ENCODE measurements at places on chromosomes 16 and 17. TPM values are rescaled to one million over a fixed set of nuclear protein-coding genes. Genes with fewer than 3 reads are reported as not detected.

- peaks cover 21% of the 10 kb centered on the region for H3K36me3 ChIP-seq
- H3K27me3 ChIP-seq, result no peaks in the 10 kb centered on the region
- peak overlapping the region; percentile 76 for H3K27ac ChIP-seq
- H3K4me1 ChIP-seq, result peaks cover 14% of the 10 kb centered on the region
- no peak overlapping the region for H3K4me3 ChIP-seq
- DNase-seq, result no peak
Measured at GRCh38 chr16:16075488-16076422, 126.3 kb downstream of the ABCC1 start.

- no peak for DNase-seq
- H3K4me1 ChIP-seq, result peaks cover 21% of the 10 kb centered on the region
- no peaks in the 10 kb centered on the region for H3K27me3 ChIP-seq
- H3K36me3 ChIP-seq, result no peaks in the 10 kb centered on the region
Measured at GRCh38 chr16:68360956-68361355, 50.1 kb downstream of the PRMT7 start.

GRCh38 chr16:27999687-28000086 lies 63.8 kb downstream of the GSG1L start:
- H3K36me3 ChIP-seq, result peaks cover 4% of the 10 kb centered on the region
- no peak for DNase-seq
- H3K27ac ChIP-seq, result no peak overlapping the region
- H3K27me3 ChIP-seq, result peaks cover 24% of the 10 kb centered on the region
- H3K4me3 ChIP-seq, result no peak overlapping the region

DNA sequence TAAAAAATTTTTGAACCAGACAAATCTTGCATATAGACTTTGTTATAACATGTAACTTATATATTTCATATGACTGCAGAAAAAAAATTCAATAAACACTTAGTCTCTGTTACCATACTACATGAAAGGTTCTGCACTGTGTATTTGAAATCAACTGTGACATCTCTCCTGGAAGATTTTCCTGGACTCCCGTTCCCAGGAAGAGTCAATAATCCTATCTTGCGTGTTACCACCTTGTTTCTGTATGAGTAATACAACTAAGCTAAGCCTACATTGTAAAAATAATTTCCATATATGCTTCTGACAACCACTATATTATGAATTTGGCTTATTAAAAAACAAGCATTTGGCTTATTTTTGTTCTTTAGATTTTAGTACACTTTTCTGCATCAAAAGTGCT lies 665.6 kb upstream of the SOX9 start:
- no peaks in the 10 kb centered on the region for H3K27me3 ChIP-seq
- DNase-seq, result no peak
- H3K4me1 ChIP-seq, result no peaks in the 10 kb centered on the region
- H3K36me3 ChIP-seq, result no peaks in the 10 kb centered on the region
- no peak overlapping the region for H3K4me3 ChIP-seq

- DNase-seq, result no peak
- H3K4me1 ChIP-seq, result peaks cover 4% of the 10 kb centered on the region
- no peaks in the 10 kb centered on the region for H3K27me3 ChIP-seq
- H3K27ac ChIP-seq, result no peak overlapping the region
- H3K36me3 ChIP-seq, result peaks cover 7% of the 10 kb centered on the region
Measured at GRCh38 chr16:4383591-4384444, 12.2 kb downstream of the VASN start.

GRCh38 chr16:31572821-31573220 lies 45.1 kb downstream of the AHSP start:
- peaks cover 14% of the 10 kb centered on the region for H3K36me3 ChIP-seq
- H3K4me3 ChIP-seq, result no peak overlapping the region
- H3K27me3 ChIP-seq, result peaks cover 62% of the 10 kb centered on the region
- no peak for DNase-seq

DNA sequence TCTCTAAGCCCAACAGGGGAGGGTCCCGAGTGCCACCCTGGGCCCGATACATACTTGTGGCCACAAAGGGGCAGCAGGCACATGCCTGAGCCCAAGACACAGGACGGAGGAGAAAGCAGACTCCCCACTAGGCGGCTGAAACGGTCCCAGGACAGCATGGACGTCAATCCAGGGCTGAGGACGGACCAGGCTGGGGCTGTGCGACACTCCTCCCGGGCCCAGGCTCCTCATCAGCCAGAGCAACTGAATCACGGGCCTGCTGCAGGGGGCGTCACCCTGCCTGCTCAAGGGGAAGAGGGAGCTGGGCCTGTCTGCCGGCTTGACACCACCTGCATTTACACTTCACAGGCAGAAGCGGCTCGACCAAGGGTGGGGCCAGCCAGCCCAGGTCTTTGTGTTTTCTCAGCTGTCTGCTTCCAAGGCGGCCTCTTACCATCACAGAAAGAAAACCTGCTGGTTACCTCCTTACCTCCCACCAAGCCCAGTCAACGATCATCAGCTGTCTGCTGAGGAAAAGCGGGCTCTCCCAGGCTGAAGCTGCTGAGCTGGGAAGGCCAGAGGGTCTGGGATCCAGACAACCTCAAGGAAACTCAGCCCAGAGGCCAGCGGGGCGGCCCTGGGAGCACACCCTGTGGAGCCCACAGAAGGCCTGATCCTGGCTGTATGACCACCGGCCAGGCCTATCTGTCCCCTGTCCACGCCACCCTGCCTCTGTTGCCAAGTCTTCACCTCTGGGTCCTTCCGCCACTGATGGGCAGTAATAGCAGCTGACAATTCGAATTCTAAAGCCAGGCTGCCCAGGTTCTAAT lies 26.4 kb downstream of the KIFC3 start:
- no peaks in the 10 kb centered on the region for H3K27me3 ChIP-seq
- no peak overlapping the region for H3K4me3 ChIP-seq
- H3K27ac ChIP-seq, result no peak overlapping the region

DNA sequence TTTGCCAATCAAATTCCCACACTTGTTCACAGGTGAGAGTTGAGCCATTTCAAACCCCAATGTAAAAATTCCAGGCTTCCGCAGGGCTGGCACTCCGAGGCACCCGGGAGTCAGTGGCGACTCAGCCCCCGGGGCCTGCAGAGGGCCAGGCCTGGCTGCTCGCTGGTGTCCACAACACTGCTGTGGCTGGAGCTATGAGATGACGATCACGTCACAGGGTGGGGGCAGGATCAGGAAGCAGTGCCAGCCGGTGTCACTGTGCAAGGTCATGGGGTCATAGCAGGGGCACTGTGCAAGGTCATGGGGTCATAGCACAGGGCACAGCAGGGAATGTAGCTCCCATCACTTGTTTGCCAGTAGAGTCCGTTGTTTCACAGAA lies 7.8 kb downstream of the VPS4A start:
- H3K4me3 ChIP-seq, result no peak overlapping the region
- H3K27me3 ChIP-seq, result no peaks in the 10 kb centered on the region
- H3K4me1 ChIP-seq, result peaks cover 18% of the 10 kb centered on the region
- H3K27ac ChIP-seq, result no peak overlapping the region
- DNase-seq, result no peak

Gene SLFN13
- polyA plus RNA-seq, result 1.9 TPM

All from naive B cell (primary cell).